Stimulated activated CD8-positive, alpha-beta memory T cell treated with anti-CD3 and anti-CD28 coated beads, Interleukin-7, amount 100 ng/mL, for 1 hour (primary cell): ENCODE measurements at places on chromosomes 7 and 10.

DNA sequence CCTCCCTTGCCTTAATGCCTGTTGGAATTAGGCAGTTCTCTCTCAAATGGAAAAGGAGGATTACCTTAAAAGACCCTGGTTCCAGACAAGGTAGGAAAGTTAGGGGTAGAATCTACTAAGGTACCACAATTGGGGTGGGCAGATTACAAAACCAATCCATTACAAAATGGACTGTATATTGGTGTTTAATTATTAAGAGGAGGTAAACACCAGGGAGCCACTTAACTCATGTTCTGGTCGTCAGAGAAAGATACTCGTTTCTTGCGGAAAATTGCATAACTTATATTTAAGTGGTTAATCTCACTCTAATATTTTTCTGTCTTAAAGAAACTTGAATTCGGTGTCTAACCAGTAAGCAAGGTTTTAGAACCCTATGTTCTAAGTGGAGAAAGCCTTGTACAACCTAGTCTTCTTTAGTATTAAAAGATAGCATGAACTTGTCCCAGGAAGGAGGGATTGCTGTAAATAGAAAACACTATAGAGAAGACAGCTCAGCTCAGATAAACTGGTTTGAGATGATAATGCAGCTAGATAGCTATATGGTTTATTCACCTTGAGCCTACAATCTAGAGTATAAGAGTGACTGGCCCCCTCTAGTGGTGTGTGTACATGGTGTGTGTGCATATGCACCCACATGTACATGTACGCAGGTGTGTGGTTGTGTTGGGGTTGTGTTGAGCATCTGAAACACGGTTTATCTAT lies 58.0 kb upstream of the STRIP2 start:
- no peak for DNase-seq

GRCh38 chr10:3095373-3096139 lies 28.2 kb downstream of the PFKP start:
- DNase-seq, result peak; percentile 18

DNA sequence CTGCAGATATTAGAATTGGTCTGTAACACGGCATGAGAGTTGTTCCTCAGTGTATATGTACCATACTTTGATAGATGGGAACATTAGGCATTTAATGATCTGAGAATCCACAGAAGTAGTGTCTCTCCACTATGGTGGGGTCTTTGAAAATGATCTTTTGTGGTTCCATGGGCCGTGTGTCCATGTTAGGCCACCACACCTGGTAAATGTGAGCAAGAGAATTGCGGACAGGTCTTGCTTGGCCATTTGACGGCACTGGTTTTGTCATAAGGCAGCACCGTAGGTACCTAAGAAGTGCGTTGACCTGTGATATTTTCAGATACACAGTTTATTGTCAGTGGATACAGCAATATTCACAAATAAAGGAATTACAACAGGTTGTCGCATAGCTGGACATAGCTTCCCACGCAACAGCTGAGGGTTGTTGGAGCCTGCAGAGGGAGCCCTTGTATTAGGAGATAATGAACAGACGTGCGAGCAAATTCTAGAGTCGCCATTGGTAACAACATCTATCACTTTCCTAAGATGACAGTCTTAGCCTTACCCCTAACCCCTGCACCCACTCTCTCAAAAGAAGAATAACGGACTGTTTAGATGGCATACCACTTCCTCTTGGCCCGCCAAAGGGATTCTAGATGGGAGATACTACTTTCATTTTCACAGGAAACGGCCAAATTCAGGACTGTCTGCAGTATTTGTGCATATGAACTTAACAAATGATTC lies 111.4 kb downstream of the COL28A1 start:
- DNase-seq, result peak; percentile 15

DNA sequence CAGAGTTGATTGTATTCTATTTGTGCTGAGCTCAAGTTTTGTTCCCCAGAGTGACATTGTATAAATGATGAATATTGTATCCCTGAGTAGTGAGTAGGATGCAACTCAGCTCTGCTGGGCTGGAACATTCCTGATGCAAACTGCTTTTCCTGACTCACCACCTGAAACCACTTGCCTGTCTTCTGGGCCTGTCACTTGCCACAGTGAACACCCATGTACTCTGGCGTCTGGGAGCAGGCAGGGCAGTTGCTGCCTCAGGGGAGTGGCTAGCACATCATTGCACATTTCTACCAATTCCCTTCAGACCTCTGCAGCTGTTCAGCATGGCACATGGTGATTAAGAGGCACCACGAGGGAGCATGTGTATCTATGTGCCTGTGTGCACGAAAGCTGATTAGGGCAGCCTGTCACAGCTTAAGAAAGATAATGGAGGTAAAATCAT lies 157.3 kb downstream of the SND1 start:
- DNase-seq, result no peak

- no peak for DNase-seq
These were observed 50.7 kb downstream of the PPP1R3C start for GRCh38 chr10:91582153-91582554.

DNA sequence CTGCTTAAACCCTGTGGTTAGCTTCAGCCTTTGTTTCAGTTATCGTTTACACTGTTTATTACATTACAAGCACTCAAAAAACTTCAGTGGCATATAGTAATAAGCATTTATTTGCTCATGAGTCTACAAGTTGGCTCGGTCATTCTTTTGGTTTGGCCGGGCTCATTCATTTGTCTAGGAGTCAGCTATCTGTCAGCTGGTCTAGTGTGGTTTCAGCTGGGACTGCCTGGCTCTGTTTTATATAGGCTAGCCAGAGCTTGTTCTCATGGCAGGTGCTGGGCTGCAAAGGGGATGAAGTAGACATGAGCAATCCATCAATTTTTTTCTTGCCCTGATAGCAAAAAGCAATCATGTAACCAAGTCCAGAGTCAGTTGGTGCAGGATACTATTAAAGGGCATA lies 103.6 kb downstream of the MKLN1 start:
- no peak for DNase-seq

- no peak for DNase-seq
These were observed 43.3 kb downstream of the POLR1F start for GRCh38 chr7:19665399-19666008.

DNA sequence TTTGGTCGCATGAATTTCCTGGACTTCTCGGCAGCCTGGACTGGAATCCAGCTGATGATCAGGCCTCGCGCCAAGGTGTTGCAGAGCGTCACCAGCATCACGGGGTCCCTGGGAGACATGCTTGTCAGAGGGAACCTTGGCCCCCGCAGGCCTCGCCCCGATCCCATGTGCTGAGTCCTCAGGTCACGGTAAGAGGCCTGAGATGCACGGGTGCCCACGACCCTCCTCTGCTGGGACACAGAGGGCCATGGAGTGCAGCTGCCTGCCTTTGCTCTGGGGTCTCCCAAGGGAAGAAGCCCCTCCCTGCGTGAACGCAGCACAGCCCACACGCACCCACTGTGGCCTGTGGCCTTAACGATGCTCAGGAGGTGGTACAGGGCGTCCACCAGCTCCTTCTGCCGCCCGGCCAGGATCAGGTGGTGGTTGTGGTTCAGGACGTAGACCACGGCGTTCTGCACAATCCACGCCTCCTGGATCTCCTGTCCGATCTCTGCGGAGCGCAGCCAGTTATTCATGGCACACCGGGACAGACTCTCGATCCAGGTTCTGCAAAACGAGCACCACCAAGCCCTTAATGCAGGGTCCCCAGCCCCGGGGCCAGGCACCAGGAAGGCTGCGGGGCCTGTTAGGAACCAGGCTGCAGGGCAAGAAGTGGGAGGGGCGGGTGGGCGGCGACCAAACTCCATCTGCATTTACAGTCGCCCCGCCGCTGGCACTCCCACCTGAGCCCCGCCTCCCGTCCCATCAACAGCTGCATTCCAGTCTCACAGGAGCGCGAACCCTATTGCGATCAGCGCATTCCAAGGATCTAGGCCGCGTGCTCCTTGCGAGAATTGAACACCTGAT lies 29.4 kb downstream of the CFAP46 start:
- DNase-seq, result no peak

- DNase-seq, result no peak
These were observed 209.0 kb downstream of the LRMDA start for GRCh38 chr10:75640381-75640780.

DNA sequence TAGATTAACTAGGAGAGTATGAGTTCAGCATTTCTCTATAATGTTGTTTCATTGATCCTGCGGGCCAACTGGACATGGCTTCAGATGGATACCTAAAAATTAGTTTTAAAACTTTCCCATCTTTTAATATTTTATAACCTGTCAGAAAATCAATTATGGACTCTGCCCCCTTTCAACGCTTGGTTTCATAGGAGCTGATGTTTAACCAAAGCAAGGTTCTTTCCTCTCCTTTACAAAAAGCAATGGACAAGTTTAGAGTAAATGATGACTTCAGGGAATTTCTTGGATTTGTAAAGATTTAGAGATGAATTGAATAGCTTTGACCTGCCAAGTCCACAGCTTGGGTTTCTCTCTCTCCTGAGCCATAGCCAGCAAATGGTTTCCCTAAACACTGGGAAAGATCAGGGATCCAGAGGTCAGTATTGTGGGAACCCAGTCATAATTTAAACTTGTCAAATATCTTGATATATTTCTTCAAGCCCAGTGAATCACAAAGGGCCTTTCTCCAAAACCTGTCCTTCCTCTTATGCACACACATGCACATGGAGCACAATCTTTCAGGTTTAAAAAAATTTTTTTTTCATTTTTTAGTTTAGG lies 177.1 kb downstream of the EVX1 start:
- DNase-seq, result no peak

DNA sequence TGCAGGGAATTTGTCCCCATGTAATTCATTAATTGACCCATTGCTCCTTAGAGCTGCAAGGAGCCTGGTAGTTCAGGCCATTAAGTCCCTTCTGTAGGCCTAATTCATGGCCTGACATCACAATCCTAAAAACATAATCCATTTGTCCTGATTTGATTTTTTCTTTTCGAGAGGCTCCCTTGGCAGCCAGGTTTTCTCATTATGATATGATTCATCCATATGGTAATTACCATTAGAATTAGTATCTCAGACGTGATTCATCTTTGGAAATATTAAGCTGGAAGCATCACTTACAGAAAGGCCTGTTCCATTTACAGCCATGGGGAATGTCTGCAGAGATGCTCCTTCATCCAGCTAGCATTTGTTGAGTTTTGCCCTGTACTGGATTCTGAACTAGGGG lies 128.5 kb downstream of the PLCE1 start:
- DNase-seq, result no peak

DNA sequence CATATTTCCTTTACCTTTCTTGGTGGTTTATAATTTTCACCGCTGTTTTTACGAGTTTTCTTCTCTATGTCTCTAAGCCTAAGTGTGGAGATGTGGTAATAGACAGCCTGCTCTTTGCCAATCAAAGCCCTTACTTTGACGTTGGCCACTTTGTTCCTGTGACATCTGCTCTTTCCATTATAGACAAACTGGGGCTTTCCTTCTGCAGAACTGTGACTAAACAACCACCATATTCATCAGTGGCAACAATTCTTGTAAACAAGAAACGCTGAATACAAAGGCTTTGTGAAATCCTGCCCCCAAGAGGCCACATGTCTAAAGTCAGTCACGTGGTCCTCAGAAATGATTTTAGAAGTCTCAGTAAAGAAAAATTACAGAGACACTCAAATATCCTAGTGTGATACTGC lies 59.6 kb upstream of the CAPZA2 start:
- DNase-seq, result no peak

DNA sequence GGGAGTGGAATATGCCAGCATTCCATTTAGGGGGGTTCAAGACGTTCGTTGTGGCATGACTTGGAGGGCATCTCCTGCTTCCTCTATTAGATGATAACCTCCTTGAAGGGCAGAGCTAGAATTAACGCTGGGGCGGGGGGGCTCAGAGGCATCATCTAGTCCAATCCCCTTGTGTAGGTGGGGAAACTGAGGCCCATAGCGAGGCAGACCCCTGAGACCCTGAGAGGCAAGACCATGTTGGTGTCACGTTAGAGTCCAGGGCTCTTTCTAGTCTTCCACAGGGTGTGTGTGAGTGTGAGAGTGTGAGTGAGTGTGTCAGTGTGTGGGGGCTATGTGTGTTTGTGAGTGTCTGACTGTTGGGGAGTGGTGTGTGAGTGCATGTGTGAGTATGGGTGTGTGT lies 29.3 kb upstream of the NUB1 start:
- DNase-seq, result no peak

DNA sequence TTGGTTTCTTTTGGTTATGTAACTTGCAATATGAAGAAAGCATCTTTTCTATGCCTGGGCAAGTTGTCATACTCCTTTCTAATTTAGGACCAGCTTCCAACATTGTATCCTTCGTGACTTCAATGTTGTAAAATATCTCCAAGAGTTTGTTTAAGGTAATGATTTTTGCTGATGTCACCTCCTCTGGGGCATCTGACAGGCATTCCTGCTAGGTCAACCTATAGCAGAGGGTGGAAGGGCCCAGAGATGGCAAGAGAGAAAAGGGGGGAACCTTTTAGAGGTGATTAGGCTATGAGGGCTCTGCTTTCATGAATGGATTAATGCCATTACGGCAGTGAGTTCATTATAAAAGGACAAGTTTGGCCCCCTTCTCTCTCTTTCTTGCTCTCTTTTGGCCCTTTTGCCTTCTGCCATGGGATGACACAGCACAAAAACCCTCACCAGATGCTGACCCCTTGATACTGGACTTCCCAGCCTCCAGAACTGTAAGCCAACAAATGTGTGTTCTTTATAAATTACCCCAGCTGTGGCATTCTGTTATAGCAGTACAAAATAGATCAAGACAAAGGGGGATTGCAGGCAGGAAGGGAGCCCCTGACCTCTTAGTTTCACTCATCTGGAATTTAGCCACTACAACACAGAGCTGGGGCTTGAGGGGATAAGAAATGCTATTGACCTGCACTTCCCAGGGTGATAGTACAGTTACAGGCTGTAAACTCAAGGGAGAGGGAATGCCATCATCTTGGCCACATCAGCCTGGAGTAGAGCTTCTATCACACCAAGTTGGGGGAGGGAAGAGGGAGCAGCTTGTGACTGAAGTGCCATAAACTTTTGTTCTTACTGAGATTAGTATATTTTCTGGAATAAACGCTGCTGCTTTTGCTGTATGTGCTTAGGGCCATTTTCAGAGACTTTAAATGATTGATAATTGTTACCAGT lies 195.9 kb downstream of the CFTR start:
- no peak for DNase-seq

DNA sequence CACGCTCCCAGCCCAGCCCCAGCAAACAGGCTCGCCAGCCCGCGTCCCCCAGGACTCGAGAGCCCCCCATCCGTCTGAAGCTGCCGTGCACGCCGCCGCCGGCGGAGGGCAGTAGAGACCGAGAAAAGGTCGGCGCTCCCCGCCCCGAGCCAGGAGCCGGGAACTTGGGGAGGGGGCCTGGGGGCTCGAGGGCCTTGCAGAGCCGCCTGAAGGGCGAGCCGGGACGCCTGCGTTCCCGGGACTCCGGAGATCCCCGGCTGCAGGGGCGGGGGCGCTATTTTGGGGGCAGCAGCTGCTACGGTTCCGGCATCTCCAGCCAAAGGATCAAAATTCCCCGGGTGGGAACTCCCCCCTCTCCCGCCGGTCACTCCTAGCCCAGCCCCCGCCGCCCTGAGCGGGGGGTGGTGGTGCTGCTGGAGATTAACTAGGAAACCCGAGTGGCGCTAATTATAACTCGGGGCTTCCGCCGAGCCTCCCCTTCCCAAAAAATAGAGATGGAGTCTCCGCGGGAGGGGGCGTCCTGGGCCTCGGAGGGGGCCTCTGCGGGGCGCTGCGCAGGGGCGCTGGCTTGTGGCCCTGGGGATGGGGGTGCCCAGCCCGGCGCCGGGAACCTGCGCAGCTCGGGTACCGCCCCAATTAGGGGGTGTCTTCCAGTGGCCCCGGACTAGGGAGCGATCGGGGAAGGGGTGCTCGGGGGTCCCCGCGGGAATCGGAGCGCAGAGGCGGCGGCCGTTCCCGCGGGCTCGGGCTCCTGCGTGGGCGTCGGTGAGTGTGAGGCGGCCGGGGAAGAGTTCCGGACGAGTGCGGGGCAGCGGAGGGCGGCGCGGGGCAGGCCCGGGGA lies 608 bp downstream of the ACHE start:
- no peak for DNase-seq

- no peak for DNase-seq
These were observed 109.2 kb downstream of the PPP1R3A start for GRCh38 chr7:113809581-113809980.
